ENCODE measurements at places on chromosomes 5 and 9.

GRCh38 chr9:33468797-33469621 is 4.7 kb downstream of the NOL6 start:
- DNase-seq = no peak

GRCh38 chr5:150632305-150633160 is 7.9 kb upstream of the SYNPO start:
- no peak for DNase-seq

GRCh38 chr5:52334367-52334766 is 453.3 kb upstream of the ITGA1 start:
- DNase-seq = no peak

- DNase-seq = no peak
Measured at GRCh38 chr9:10903969-10904368, 291.2 kb upstream of the PTPRD start.

GRCh38 chr5:110590187-110590586 is 136.3 kb downstream of the TMEM232 start:
- no peak for DNase-seq

- DNase-seq = no peak
Measured at GRCh38 chr9:13128266-13128860, 151.1 kb downstream of the MPDZ start.

GRCh38 chr5:74865256-74865803 is 857 bp downstream of the FAM169A start:
- no peak for DNase-seq

GRCh38 chr5:145510769-145511168 is 324.4 kb downstream of the PRELID2 start:
- DNase-seq = no peak

DNA sequence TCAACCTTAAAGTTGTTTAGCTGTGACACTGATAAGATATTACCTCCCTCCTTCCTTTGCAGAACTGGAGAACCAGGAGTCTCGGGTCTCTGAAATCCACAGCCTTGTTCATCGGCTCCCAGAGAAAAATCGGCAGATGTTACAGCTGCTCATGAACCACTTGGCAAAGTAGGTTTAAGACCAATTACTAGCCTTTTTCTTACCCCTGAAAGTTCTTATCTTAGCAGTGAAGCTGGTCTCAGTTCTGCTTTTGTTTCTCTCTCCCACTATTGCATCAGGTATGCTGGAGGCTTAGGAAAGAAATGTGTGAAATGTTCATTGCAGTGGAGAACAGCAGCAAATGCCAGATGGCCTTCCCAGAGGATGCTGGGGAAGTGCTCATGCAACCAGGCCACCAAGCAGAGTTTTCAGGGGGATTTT is 287.4 kb downstream of the ARHGAP26 start:
- no peak for DNase-seq

GRCh38 chr5:55410845-55411244 is 103.1 kb downstream of the MTREX start:
- DNase-seq = no peak

DNA sequence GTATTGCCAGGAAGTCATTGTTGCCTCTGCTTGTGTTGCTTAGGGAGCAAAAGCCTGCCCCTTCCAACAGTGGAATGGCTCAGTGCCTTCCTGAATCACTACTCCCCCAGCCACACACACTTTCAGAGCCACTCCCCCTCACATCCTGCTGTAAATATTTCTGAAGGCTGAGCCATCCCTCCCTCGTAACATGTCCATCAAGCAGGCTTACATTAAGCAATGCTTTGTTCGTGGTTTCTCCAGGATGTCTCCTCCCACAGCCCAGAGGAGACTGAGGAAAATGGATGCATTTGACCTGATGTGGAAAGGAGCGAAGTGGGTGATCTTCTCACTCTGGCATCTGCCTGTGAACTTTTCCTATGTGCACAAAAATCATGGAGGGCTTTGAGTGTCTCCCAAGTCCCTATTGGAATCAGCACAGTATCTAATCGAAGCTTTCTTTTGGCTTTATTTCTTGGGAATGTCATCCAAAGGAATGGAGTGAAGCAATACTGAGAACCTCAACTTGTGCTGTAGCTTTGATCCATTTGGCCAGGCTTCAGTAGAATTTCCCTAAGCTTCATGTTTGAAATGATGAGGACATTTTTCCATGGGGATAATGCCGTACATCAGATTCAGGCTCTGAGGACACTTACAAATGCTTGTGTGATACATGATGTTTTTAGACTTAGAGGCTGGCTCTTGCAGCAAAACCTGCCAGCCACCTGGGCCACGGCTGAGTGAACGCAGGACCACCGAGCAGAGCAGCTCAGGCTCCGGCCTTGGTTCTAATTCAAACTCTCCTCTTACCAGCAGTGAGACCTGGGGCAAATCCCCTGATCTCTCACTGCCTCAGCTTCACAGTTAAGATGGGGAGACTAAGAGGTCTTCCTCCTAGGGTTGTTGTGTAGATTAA is 389.1 kb downstream of the ENC1 start:
- DNase-seq = no peak

DNA sequence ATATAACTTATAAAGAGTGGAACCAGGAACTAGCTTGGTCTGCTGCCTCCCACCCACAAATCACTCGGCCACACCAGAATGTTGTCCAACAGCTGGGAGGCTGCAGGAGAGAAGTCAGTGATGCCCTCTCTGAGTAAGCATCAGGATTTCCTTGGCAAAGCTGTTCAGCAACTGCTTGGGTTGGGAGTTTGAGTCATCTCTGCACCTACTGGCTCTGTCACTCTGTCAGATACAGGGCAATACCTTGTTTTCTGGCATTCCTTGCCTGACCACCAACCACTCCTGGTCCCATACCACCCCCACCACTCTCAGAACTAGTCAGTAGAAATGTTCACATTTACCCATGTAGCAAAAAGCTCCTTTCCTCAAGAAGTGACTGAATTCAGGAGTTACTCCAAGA is 36.8 kb upstream of the GCNT4 start:
- DNase-seq = no peak

- no peak for DNase-seq
Measured at GRCh38 chr9:135275571-135276289, 188.3 kb downstream of the OLFM1 start.

DNA sequence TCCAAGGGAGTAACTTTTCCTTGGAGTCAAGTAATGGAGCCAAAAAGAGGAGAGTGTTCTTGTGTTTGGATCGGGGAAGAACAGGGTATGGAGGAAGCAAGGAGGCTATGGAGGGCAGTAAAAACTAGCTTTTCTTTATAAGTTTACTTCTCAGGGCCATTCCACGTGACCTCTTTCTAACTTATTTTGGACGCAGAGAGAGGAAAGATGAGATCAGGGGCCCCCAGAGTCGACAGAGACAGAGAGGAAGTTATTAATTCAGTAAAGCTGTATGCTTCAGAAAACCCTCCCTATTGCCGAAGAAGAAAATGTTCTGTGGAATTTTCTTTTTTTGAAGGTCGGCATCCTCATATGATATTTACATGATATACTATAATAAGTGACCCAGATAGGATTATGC is 233.8 kb upstream of the MPDZ start:
- no peak for DNase-seq

- no peak for DNase-seq
Measured at GRCh38 chr5:176671399-176671798, 24.1 kb downstream of the TSPAN17 start.

DNA sequence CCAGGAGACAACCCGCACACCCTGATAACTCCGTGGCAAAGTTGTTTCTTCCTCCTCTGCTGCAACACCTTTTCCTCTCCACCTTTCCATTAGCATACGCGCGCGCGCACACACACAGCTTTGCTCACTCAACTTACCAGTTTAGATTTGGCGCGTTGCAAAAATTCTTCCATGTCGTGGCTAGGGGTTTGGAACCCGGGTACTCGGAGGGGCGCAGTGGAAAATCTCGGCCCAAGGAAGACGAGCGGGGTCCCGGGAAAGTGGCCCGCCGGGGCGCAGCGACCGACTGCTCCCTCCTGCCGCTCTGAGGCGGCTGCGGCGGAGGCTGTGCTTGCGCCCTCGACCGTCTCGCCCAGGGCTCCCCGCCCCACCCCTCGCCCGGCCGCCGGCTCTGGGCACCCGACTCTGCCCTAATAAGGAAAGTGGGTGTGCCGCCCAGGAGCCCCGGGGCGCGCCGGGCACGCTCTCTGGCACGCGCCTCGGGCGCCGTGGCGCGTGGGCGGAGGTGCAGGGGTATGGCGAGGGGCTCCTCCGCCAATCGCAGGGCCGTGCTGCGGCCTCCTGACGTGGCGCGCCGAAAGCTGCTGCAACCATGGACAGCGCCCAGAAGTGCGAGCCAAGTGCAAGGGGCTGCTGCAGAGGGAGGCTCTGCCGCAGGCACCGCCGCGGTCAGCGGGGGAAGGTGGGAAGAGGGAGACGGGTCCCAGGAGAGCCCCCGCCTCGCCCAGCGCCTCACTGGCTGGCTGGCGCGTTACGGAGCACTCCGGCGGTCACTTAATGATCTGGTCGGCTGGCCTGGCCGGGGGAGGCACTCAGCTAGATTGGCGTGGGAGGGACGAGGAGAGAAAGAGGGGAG is at the start of gene PRUNE2:
PRUNE2 (minus strand) TSS at position 324 of the 856 bp plus-strand sequence; CDS start at position 173, 151 bp downstream.
- DNase-seq = no peak

DNA sequence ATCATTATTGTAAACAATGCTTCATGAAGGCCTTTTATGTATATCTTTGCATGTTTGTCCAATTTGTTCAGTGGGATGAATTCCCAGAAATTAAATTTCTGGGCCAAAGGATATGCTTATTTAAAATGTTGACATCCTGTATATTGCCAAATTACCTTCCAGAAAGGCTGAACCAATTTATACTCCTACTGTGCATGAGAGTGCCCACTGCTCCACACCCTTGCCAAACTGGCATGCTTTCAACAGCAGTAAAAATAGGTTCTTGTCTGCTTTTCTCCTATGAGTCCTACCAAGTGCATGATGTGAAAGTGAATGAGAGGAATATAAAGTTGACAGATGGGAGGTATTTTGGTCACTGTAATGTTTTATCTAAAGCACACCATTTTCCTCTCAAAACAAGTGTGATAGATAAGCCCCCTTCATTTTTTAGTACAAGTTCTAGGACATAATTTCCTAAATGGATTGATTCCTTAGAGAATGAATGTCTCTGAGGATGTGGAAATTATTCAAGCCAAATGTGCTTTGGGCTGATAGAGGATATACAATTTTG is 70.5 kb upstream of the ERBIN start:
- no peak for DNase-seq

- DNase-seq = no peak
Measured at GRCh38 chr9:105861972-105862371, 167.6 kb downstream of the TMEM38B start.

DNA sequence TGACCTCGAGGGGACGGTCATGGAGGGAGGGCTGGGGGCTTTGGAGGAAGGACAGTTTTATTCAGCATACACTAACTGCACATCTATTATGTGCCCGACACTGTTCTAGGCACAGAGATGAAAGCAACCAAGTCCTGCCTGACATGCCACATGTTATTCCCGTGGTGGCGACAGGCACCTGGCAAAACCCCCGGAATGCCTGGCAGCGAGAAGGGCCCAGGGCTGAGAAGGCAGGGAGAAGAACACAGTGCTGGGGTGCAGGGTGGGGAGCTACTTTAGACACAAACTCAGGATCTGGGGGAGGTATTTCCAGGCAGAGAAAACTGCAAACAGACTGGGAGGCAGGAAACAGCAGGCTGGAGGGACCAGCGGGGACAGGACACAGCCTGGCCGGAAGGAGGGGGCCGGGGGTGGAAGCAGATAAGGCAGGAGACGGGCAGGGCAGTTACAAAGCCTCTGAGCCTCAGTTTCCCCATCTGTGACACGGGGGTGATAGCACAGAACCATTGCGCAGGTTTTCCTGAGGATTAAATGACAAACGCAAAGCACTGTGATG is 77.7 kb downstream of the STK10 start:
- DNase-seq = no peak

GRCh38 chr9:92980085-92980745 is 32.9 kb downstream of the FGD3 start:
- DNase-seq = no peak

DNA sequence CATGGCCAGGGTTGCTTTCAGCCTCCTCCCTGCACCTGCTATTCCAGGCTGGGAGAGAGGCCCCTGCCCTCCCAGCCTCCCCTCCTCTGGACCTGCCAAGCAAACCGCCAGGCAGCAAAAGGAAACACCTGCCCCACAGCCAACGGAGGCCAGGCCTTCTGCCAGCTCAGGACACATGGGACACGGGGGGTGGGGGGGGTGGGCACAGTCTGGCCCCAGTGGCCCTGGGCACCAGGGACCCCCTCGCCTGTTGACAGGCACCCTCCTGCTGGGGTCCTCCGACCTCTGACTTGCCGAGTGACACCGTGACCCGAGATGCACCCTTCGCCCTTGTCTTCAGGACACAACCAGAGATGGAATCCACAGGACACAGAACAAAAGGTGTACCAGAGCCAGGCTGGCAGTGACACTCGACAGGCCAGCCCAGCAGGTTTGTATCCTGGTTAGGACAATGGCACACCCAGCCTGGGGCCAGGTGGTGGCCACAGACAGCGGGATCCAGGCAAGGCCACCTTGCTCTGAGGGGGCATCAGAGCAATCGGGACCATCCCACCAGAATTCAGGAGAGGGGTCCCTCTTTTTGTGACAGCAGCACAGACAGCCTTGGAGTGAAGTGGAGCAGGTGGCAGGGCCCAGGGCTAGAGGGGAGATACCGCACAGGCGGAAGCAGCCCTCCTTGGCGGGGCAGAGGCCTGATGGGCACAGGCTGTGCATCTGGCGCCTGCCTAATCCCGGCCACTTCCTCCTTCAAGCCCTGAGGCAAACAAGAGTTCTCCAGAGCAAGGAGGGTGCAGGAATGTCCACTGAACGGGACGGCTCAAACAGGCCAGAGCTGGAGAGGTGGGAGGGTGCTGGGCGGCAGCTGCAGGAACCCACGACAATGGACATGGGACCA is 1.3 kb upstream of the TMEM210 start:
- no peak for DNase-seq

DNA sequence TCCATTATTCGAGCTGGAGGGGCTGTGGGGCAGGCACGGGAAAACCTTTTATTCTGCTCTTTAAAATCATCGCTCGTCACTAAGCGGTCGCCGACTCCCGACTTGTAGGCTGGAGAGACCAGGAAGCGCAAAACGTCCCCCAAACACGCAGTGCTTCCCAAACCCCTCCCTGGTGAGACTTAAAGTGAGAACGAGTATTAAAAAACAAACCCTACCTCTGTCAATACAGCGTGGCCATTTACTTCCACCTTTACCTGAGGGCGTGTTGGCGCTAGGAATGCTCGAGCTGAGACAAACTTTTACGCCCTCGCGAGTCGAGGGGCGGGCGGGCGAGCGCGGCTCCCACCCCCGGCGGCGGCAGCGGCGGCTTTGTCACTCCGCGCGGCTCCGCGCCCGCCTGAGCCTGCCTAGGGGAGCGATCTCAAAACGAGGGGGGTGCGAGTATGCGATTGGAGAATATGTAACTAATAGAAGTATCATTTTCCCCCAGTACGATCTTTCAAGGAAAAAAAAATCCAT is at the start of gene NR2F1-AS1:
NR2F1-AS1 (minus strand) TSS at position 293 of the 519 bp plus-strand sequence.
- DNase-seq = no peak
